Right cardiac atrium (tissue), 5 donors: ENCODE measurements at places on chromosomes 12 and 14. TPM values are rescaled to one million over a fixed set of nuclear protein-coding genes. Genes with fewer than 3 reads are reported as not detected.
A peak's percentile ranks its signal among the peaks of the same experiment; 100 is the strongest.

GRCh38 chr14:55832122-55832911, 252.3 kb downstream of the KTN1 start:
- no peak for DNase-seq

- no peak for DNase-seq
Measured at GRCh38 chr14:50520947-50521815, 11.2 kb downstream of the MAP4K5 start.

The ADAM21 gene
- total RNA-seq, result 0.37 TPM

- DNase-seq, result no peak
Measured at GRCh38 chr12:65308601-65309071, 30.2 kb downstream of the MSRB3 start.

The ACSS3 gene
- 29.8 TPM for total RNA-seq

The AKAP5 gene
- total RNA-seq, result 0.24 TPM

- DNase-seq, result no peak
Measured at GRCh38 chr12:168763-169525, 45.0 kb downstream of the SLC6A12 start.

The KRT74 gene
- 0.47 TPM for total RNA-seq

The CCDC38 gene
- 0.14 TPM for total RNA-seq

DNA sequence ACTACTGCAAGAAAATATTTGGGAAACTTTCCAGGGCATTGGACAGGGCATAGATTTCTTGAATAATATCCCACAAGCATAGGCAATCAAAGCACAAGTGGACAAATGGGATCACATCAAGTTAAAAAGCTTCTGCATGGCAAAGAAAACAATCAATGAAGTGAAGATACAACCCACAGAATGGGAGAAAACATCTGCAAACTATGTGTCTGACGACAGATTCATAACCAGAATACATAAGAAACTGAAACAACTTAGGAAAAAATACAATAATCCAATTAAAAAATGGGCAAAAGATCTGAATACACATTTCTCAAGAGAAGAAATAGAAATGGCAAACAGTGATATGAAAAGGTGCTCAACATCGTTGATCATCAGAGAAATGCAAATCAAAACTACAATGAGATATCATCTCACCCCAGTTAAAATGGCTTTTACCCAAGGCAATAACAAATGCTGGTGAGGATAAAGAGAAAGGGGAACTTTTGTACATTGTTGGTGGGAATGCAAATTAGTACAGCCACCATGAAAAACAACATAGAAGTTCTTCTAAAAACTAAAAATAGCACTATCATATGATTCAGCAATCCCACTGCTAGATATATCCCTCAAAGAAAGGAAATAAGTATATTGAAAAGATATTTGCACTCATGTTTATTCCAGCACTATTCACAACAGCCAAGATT, 33.8 kb upstream of the ATP2B1 start:
- DNase-seq, result no peak

GRCh38 chr12:77816196-77816595, 14.5 kb upstream of the NAV3 start:
- DNase-seq, result no peak

DNA sequence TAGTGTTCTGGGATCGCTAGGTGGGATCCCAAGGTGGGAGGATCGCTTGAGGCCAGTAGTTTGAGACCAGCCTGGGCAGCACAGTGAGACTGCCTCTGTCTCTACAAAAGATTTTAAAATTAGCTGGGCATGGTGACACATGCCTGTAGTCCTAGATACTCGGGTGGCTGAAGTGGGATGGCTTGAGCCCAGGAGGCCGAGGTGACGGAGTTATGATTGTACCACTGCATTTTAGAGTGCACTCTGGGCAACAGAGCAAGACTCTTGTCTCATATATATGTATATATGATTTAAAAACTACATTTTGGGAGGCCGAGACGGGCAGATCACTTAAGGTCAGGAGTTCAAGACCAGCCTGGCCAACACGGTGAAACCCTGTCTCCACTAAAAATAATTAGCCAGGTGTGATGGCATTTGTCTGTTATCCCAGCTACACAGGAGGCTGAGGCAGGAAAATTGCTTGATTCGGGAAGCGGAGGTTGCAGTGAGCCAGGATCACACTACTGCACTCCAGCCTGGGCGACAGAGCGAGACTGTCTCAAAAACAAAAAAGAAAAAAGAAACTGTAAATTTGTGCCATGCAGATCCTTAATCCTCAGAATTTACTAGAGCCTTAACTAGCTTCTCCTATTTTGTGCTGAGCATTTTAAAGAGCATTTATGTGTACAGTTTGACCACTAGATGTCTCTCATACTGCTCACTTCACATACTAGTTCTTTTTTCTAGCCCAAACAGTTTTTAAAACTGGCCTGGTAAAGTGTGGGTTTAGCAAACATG, 114.8 kb downstream of the MON2 start:
- no peak for DNase-seq

DNA sequence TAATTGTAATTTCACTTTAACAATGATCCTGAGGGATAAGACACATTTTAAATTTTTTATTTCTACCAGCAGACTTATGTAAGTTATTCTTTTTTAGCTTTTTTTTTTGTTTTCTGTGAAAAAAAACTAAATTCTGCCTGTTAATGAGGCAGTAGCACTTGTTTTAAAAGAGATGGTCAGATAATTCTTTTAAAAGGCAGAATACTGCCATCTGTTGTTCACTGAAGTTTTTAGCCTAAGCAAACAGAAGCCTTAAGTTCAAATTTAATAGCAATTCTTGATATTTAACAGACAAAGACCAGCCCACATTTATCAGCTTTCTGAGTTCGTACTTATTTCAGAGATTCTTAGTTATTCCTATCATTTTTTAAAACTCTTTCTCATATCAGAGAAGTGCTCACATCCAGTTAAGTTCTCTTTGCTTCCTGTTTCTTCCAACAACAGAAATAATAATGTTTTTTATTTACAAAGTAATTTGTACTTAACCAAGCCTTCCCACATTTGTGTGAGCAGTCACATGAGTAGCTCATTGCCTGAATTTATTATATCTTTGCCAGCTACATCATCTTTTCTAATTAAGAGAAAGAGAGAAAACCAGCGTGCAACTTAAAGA, 93.4 kb upstream of the SLCO1C1 start:
- no peak for DNase-seq

DNA sequence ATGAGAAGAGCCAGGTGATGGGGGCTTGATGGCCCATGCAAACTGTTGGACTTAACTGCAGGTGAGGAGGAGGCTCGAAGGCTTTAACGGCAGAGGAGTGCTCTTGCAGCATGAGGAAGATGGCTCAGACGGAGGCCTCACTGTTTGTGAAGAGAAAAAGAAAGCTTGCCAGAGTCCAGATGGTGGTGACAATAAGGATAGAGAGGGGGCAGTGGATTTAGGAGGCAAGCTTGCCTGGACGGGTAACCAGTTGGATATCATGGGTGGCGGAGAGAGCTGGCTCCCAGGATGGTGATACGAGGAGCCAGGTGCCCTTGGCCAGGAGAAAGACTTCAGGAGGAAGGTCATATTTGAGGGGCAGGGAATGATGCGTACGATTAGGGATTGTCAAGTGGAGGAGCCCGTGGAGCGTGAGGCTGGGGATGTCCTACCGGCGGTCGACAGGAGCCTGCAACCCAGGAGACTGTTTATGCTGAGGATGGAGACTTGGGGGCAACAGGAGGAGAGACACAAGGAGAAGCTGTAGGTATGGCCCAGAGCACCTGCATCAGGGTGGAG, 71.8 kb downstream of the CACNA1C start:
- DNase-seq, result no peak

DNA sequence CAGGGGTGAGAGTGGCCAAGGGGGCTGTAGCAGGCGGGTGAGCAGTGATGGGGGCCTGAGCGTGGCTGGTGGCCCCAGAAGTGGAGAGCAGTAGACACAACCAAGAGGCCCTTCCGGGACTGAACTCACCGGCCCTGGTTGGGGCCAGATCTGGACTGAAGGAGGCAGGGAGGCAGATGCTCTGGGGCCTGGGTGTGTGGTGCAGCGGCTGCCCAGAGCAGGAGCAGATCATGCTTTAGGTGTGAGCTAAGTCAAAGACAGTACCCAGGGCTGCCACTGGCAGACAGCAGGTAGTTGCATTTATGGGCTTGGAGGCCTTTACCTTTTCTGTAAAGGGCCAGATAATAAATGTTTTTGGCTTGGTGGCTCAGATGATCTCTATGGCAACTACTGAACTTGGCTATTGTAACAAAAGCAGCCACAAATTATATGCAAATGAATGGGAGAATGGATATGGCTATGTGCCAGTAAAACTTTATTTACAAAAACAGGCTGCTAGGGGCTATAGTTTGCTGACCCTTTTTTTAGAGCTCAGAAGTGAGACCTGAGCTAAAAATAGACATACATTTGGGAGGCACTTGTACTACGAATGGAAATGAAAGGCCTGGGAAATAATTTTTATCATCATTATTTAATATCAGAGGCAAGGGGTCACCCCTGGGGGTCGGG, 25.6 kb downstream of the SETD1B start:
- no peak for DNase-seq

The SERPINA9 gene
- not detected for total RNA-seq

GRCh38 chr12:95126076-95126475, 52.7 kb upstream of the NR2C1 start:
- no peak for DNase-seq

- DNase-seq, result no peak
Measured at GRCh38 chr12:18998343-18999261, 130.9 kb upstream of the PLEKHA5 start.

DNA sequence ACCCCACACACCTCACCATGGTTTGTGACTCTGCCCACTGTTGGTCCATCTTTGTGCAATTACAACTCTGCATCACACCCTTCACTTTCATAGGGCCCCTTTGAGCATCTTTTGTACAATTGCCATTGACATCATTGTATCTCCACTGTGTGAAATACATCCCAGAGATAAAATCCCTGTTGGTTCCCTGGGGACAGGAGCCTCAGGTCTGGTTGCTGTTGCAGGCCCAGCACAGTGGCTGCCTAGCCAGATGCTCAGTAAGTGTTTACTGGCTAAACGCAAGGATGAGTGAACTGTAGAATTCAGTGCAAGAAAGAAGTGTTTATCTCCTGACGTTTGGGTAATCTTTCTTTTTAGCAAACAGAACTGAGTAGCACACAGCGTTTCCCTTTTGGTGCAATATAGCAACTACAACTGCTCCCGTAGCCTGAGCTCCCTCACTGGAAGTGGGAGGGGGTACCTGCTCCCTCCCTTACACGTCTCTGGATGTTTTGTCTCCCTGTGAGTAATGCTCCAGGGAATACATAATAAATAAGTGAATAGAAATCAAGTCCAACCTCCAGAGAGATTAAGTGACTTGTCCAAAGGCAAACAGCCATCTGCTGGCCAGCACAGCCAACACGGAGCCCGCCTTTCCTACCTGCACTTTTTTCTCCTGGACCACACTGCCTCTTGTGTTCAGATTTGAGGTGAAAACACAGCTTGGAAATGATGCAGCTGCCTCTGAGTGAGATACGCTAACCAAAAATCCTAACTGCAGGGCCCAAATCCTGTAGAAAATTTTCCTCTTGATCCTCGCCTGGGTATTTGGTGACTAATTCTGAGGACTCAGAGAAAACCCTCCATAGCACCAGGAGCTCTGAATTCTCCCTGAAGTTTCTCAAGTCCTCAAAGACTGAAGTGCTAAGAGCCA, 27.4 kb downstream of the GALNT16 start:
- DNase-seq, result no peak

- peak; percentile 95 for DNase-seq
Measured at GRCh38 chr12:124566161-124566996, 1.0 kb downstream of the NCOR2 start.

- DNase-seq, result no peak
Measured at GRCh38 chr14:105187935-105188524, 6.9 kb upstream of the NUDT14 start.

GRCh38 chr12:79690638-79691510, at the start of gene PAWR:
Gene PAWR, minus strand, starts transcription at chr12:79690964. Its CDS starts 720 bp downstream, at chr12:79690244.
- DNase-seq, result peak; percentile 83

The RHEBL1 gene
- total RNA-seq, result not detected

The MYF5 gene
- not detected for total RNA-seq

GRCh38 chr12:107458163-107458562, 227.4 kb upstream of the PWP1 start:
- DNase-seq, result no peak

The MYF6 gene
- total RNA-seq, result not detected

DNA sequence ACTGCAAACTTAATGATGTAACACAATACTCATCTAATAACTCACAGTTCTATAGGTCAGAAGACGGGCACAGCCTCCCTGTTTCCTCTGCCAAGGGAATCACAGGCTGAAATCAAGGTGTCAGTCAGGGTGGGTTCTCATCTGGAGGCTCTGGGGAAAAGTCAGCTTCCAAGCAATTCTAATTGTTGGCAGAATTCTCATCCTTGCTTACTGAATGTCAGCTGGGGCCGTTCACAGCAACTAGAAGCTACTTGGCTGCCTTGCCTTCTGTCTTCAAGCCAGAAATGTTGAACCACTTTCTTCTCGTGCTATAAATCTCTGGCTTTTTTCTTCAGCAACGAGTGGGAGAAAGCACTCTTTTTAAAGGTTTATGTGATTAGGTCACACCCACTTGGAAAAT, 80.1 kb upstream of the PDZRN4 start:
- no peak for DNase-seq

The GARIN6 gene
- not detected for total RNA-seq

The NTF3 gene
- 1.9 TPM for total RNA-seq

- no peak for DNase-seq
Measured at GRCh38 chr14:72847721-72848120, 46.2 kb downstream of the DPF3 start.

The TC2N gene
- 14.7 TPM for total RNA-seq

DNA sequence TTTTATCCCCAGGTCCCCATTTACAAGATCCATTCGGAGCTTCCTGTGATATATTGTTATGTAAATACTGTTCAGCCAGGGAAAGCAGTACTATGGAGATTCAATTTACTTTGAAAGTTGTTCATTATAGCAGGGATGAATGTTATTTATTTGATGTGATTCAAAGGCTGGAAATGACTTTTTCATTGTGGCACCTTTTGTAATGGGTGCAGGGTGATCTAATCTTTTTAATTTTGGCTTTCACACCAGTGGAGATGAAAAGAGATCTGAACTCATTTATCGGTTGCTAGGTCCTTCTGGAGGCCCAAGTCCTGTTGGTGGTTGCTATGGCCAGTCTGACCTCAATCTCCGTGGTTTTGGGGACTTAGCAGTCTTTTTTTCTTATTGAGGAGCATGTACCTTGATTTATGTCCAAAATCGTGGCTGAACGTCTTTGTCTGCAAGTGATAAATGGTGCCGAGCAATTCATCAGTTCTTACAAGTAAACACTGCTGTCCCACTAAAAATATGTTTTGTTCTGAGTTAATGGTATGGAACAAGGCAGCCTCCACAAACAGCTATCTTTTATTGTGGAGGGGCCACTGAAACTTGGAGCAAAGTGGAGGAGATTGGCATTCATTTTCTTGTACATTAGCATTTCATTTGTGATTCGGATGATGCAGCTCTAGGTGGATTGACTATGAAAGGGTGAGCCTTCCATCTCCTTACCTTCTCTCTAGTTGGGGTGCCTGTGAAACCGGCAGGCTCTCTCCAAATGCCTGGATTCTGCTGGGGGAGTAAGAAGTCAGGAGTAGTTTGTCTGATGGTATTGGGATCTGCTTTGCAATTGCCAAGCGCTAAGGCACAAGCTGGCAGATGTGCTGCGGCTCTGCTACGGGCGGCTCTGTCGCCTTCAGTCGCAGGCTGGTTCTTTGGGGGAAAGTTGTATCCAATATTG, 2.0 kb downstream of the RMST start:
- no peak for DNase-seq
